Peyer's patch (tissue), 4 donors: ENCODE measurements at places on chromosomes 7 and 10. TPM values are rescaled to one million over a fixed set of nuclear protein-coding genes. Genes with fewer than 3 reads are reported as not detected.
A peak's percentile ranks its signal among the peaks of the same experiment; 100 is the strongest.

The HOXA10 gene
- 22.4 TPM for total RNA-seq

The CYP26A1 gene
- total RNA-seq, result not detected

The GIMAP8 gene
- 6.3 TPM for total RNA-seq

The ZNF783 gene
- 86.6 TPM for total RNA-seq

The PDIA4 gene
- total RNA-seq, result 57.1 TPM

The ADCY1 gene
- 0.18 TPM for total RNA-seq

The LIPK gene
- total RNA-seq, result not detected

DNA sequence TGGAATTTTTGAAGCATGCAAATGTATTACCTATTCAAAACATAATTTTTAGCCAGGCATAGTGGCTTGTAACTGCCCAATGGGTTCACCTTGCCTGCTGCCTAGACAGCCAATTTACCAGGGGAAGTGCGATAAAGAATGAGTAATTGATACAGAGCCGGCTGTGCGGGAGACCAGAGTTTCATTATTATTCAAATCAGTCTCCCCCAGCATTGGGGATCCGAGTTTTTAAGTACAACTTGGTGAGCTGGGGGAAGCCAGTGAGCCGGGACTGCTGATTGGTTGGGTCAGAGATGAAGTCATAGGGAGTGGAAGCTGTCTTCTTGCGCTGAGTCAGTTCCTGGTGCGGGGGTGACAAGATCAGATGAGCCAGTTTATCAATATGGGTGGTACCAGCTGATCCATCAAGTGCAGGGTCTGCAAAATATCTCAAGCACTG, 29.1 kb upstream of the NRBF2 start:
- no peak for DNase-seq

- no peak for DNase-seq
These were observed 2.1 kb downstream of the ANK3 start for GRCh38 chr10:60387531-60387930.

- DNase-seq, result no peak
These were observed 836 bp downstream of the DPYSL4 start for GRCh38 chr10:132187430-132188138.

DNA sequence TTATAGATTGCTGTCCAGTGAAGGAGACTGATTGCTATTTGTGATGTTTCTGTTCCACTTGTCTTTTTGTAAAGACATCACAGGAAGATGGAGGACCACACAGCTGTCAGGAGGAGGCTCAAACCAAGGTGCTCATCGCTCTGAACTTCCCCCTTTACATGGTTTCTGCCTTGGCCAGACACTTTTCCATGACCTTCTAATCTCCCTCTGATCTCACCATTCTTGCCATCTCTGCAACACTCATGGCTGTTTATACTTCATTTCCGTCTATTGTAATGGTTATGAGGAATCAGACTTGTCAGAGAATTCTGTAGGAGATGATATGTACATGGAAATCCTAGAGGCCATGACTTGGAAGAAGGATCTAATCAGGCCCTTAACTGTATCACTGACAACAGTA, 1.7 kb upstream of the TAS2R5 start:
- no peak for DNase-seq

DNA sequence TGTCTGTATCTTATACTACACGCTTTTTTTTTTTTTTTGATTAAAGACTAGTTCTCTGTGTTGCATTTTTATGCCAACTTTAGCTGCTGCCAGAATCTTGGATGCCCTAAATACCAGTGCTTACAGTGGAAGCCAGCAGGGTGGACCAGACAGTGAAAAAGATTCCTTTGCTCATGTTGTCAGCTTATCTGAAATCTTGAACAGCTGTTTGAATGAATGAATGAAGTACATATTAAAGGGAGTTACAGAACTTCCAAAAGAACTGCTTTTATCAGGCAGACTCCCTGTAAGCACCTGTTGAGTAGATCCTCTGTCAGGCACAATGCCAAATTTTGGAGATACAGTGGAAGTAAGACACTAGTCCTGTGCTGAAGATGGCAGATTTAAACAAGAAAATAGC, 184.9 kb downstream of the PPP1R9A start:
- DNase-seq, result no peak

GRCh38 chr10:26800468-26800867, 60.3 kb downstream of the ABI1 start:
- DNase-seq, result no peak

GRCh38 chr7:154242709-154243108, 190.5 kb downstream of the DPP6 start:
- no peak for DNase-seq

- no peak for DNase-seq
These were observed 174.2 kb upstream of the NPVF start for GRCh38 chr7:25402532-25402931.

GRCh38 chr10:43202657-43203447, 64.0 kb downstream of the RASGEF1A start:
- DNase-seq, result peak; percentile 54

GRCh38 chr7:28155964-28156363, 24.6 kb downstream of the JAZF1 start:
- DNase-seq, result no peak

GRCh38 chr7:110675383-110676103, 415.4 kb upstream of the LRRN3 start:
- DNase-seq, result no peak

DNA sequence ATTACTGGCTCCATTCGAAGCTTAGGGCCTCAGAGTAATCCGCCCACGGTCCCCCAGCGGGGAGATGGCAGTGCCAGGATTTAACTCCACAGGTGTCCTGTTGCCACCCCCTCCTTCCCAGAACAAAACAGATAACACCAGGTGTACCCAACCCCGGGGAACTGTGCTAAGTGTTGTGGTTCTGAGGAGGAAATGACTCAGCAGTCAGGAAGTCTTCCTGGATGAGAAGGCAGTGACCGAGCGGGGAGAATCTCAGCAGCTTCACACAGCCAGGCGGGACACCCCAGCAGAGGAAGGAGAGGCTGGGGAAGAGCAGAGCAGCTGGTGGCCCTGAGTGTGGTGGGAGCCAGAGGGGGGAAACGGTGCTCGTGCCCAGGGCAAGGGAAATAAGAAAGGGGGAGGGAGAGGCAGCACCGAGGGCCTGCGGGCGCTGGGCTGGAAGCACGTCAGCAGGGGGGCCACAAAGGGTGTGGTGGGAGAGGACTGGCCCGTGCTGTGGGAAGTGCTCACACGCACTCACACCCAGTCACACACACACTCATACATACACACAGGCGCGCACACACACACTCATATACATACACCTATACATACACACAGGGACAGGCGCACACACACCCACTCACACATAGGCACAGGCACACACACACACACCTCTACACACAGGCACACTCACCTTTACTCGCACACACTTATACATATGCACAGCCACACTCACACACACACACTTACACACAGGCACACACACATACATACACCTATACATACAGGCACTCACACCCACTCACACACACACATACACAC, 59.8 kb upstream of the CHST15 start:
- no peak for DNase-seq

DNA sequence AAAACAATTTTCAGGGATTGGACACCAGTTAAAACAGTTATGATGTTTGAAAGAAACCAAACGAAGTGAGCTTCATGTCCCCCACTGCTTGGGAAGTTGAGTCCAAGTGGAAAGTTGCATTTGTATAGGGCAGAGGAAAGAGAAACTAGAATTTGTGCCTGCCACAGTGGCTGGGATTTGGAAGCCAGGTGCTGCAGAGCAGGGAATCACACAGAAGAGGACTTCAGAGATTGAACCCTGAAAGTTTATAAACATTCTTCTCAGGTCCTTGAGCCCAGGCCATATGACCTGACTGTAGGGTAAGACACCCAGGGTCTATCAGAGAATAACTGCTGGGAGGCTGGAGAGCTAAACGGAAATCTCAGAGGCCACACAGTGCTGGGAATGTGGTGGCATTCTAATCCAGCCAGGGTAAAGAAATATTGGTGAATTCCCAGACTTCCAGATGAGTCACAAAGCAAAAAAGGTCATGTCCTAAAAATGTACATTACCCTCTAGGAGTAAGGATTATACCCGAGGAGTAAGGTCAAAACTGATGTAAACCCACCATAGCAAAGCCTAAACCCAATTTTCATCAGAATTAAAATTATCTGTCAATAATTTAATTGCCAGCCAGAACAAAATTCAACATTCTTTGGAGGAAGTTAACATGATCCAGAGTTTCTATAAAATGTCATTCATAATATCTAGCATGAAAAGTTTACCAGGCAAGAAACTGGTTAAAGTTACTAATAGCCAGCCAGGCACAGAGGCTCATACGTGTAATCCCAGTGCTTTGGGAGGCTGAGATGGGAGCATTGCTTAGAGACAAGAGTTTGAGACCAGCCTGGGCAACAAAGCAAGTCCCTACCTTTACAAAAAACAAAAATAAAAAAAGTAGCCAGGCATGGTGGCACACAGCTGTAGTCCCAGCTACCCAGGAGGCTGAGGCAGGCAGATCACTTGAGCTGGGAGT, 31.2 kb downstream of the TOMM7 start:
- no peak for DNase-seq

GRCh38 chr7:93923296-93923695, 1.8 kb downstream of the GNG11 start:
- DNase-seq, result no peak

DNA sequence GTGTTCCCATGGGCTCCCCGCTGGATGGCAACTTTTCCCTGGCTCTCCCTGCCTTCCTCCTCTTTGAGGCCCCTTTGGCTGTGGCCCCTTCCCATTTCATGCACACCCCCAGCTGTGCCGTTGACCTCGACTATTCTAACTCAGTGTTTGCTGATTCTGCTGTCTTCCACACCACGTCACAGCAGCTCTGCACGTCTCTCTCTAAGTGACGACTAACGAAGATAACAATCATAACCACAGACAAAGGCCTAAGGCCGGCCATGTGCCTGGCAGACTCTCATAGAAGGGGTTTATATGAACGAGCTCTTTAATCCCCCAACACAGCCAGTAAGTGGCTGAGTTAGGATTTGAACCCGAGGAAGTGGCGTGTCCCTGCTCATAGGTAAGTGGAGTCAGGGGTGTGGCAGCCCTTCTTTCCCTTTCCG, 151.5 kb upstream of the SHH start:
- peak; percentile 40 for DNase-seq

DNA sequence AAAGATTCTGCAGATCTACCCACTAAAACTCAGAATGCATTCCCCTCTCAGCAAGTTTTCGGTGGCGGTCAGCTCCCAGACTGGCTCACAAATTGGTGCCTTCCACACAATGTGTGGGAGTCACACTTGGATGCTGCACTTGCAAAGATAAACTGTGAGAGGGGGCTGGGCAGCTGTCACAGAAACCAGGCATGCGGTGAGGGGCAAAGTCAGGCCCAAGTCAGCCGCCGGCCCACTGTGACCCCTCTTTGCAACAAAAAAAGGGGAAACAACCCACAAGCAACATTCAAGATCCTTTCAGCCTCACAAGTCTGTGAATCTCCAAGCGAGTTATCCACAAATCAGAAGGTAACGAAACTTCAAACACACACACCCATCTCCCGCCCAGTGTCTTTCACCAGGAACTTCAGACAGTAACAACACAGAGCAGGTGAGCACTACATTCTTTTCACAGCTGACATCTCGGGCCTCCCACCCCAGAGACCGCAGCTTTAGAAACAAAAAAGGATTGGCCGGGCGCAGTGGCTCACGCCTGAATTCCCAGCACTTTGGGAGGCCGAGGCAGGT, 32.0 kb downstream of the SNX8 start:
- no peak for DNase-seq

GRCh38 chr10:100746784-100747455, 1.5 kb downstream of the PAX2 start:
- no peak for DNase-seq

GRCh38 chr10:50347394-50347802, 96.1 kb upstream of the ASAH2 start:
- DNase-seq, result no peak

DNA sequence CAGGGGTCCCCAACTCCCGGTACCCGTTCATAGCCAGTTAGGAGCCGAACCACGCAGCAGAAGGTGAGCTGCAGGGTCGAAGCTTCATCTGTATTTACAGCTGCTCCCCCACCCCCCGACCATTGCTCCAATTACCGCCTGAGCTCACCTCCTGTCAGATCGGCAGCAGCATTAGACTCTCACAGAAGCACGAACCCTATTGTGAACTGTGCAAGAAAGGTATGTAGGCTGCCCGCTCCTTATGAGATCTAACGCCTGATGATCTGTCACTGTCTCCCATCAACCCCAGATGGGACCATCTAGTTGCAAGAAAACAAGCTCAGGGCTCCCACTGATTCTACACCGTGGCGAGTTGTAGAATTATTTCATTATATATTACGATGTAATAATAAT, 14.6 kb upstream of the AZGP1 start:
- no peak for DNase-seq

DNA sequence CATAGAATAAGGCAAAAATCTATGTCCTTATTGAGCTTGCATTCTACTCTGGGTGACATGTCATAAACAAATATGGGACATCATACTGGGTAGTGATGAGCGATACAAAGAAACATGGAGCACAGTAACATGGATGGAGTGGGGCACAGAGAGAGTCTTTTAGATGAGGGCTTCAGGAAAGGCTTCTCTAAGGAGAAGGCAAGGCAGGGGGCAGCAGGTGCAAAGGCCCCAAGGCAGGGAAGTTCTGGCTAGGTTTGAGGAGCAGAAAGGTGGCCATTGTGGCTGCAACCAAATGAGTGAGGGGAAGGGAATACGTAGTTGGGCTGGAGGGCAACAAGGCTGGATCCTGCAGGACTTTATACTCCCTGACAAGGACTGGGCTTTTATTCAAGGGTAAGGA, 211.4 kb downstream of the HERPUD2 start:
- no peak for DNase-seq

- no peak for DNase-seq
These were observed 54.1 kb downstream of the DAGLB start for GRCh38 chr7:6393667-6394056.

GRCh38 chr10:43399320-43400310, 9.4 kb downstream of the HNRNPF start:
- peak; percentile 68 for DNase-seq
